ENCODE measurements at places on chromosomes 2 and 18.

DNA sequence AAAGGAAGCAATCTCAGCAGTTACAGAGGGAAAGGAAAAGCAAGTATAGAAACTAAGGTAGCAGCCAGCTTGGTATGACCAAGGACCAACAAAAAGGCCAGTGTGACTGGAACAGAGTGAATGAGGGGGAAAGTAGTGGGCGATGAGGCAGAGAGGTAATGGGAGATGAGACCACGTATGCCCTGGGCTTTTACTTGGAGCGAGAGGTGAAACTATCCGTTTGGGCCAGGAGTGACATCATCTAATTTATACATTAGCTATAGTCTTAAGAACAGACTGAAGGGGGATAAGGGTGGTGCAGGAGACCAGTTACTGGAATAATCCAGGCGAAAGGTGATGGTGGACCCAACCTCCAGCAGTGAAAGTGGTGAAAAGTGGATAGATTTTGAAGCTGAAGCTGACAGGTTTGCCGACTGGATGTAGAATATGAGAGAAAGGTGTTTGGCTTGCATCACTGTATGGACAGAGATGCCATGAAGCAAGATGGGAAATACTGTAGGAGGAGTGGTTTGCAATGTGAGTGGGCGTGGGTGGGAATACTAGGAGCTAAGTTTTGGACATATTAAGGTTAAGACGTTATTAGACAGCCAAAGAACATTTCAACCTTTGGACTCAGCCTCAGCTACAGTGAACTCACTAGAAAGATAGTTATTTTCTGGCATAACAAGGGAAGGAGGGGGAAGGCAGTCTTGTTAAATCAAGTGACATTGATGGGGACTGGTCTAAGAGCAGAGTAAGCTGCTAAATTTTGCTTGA is 106.0 kb downstream of the PLEKHM3 start:
- no peak for DNase-seq

DNA sequence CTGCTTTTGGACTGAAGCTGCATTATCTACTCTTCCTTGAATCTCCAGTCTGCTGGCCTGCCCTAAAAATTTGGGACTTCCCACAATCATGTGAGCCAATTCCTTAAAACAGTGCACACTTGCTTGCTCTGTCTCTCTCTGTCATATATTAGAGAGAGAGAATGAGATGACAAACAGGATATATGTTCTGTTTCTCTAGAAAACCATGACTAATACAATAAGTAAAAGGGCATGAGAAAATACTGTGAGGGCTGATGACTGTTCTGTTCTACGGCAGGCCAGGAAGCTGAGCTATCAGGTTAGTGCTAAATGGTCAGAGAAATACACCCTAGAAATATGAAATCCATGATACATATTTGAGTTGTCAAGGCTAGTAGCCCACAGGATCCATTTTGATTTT is 1896.8 kb upstream of the CELF4 start:
- no peak for DNase-seq

GRCh38 chr2:148932536-148932935 is 57.5 kb downstream of the KIF5C start:
- DNase-seq, result no peak

DNA sequence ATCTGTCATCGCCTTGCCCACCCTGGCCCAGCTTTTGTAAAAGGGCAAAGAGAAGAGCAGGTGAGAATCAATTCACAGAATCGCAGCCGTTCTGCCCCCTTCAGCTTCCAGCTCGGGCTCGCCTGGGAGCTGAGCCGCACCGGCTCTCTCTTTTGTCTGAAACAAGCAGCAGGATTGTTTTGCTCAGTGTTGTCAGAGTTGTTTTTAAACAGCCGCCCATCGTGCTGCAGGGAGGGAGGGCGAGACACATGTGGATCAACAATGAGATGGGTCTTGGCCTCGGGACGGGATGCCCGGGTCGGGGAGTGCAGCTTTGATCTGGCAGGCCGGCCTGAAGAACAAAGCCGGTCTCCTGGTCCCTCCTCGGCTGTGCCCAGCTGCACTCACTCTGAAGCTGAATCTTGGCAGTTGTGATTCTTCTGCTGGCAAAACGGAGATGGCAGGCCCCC is 39.7 kb upstream of the HDAC4 start:
- DNase-seq, result no peak

DNA sequence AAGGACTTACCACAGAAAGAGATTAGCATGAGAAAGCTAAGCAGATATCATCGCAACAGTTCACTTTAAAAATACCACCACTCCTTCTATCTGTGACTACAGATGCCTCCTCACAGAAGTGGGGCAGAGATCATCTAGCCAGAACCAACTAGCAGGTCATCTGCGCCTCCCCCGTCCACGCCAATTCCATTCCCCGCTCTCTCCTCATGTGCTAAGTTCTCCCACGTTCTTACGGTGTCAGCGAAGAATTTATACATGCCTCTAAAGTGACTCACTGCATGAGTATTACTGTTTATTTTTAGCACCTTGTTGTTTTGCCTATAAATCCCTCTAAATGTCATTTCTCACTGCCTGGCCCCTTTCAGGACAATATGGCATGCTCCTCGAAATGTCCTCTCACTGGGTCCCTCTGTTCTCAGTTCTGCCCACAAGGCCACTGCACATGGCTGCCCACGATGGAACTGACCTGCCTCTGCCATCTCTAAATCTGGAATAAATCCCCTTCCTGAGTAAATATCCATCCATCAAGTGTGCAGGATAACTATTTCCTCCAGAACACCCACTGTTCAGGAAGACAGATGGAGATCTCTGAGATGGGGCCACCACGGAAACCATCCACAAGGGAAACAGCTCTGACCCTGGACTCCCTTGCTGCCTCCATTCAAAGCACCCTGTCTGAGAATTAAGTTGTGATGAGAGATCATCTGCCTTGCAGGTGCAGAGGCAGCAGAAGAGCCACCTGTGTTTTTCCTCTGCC is 137.7 kb downstream of the IRS1 start:
- DNase-seq, result no peak

DNA sequence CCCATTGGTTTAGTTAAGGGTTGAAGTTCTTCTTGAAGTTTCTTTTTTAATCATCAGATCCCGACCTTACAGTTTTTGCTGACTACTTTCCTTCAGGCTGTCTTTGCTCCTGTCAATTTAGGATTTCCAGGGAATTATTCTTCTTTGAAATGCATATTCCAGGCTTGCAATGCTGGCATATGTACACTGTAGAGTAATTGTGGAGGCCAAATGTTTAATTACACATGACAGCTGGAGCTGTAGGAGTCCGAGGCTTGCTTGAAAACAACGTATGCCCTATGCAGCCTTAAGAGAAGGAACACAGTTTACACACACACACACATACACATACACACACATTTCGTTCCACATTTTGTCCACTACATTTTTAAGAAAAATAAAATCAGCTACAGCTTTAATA is 602.3 kb downstream of the TMEM182 start:
- no peak for DNase-seq

DNA sequence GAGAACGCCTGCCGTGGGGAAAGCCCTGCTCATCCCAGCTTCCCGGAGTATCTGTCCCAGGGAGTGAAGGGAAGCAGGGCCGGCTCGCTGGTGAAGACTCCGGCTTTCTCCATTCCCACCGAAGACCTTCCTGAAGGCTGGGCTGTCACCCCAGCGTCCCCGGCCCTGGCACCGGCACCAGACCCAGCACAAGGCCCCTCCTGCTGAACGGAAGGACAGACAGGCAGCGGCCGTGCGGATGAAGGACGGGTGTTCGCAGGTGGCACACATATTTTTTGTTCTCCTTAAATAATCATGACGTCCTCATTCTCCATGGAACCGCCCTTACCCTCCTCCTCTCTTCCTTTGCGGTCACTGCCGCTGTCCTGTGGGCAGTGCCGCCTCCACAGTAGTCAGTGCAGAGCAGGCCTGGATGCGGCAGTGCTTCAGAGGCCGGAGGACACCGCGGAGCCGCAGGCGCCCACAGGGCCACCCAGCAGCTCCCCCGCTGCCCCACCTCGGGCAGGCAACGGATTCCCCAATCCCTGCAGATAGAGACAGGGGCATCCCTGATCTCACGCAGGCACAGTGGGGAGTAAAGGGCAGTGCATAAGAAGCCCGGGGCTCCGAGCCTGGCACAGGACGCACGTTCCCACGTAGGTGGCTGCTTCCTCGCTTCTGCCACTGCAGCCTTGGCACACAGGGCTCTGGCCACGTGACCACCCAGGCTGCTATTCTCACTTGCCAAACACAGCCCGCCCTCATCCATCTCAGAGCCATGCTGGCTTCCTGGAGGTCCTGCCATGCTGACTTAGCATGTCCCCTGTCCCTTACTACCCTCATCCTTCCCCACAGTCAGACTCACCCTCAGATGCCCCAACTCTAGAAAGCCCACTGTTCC is 229.7 kb downstream of the EIPR1 start:
- no peak for DNase-seq

- no peak for DNase-seq
These were observed at the start of gene NAB1 for GRCh38 chr2:190649035-190649797. TSS of gene NAB1 (plus strand) at chr2:190649083. CDS start at chr2:190659177, 10,094 bp downstream.

GRCh38 chr2:9280224-9280623 is 73.6 kb downstream of the ASAP2 start:
- DNase-seq, result no peak

- no peak for DNase-seq
These were observed 32.8 kb downstream of the ZNF892 start for GRCh38 chr2:95240091-95240490.

All from KG1 (cell line).